ENCODE measurements at places on chromosomes 3 and 15.

DNA sequence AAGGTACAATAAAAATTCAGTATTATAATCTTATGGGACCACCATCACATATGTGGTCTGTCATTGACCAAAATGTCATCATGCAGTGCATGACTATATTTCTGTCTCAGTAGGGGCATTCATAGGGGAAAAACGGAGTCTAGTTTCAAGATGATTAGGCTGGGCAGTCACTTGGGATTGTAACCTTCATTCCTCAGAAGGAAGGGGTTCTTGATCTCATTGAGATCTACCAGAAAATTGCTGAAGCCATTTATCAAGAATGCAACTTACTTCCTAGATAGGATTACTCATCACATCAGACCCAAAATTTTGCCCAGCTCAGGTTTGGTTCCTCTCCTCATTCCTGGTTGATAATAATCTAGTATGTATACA, 37.3 kb downstream of the BTD start:
- no peak for DNase-seq

GRCh38 chr3:111702996-111703985, 108.1 kb upstream of the ZBED2 start:
- DNase-seq: no peak

DNA sequence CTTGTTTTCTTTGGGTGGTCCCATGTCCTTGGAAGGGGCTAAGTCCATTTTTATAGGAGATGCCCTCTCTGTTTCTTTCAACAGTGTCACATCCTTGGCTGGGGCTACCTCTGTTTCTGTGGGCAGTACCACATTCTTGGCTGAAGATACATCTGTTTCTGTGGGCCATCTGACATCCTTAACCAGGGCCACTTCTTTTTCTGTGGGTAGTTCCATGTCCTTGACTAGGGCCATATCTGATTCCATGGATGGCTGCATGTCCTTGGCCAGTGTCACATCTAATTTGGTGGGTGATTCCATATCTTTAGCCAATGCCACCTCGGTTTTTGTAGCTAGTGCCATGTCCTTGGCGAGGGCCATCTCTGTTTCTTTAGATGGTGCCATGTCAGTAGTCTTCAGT, 99.5 kb downstream of the MAP4 start:
- DNase-seq: no peak

- DNase-seq: no peak
Observed at GRCh38 chr3:42661593-42662022, 8.1 kb downstream of the ZBTB47 start.

DNA sequence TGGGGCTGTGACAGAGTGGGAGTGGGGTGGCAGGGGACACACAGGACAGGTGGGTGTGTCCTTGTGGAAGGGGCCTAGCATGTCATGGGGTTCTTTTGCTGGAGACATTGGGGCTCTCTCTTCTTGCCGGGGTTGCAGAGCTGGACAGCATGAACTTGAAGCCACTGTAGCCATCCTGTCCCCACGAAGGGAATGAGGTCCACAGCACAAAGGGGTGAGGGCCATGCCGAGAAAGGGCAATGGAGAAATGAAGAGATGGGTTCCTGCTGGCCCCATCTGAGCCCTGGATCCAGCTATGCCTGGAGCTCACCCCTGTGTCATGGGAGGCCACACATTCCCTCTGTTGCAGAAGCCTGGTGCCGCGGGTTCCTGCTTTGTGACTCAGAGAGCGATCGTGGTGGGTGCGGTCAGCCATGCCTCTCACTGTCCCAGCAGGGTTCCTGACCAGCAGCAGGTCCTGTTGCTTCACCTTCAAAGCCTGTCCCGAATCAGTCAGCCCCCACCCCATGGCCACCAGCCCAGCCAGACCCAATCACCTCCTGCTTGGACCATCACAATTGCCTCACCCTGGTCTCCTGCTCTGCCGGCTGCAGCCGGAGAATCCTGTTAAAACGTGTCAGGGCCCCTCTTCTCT, 50.0 kb downstream of the DNAJB8 start:
- no peak for DNase-seq

GRCh38 chr3:121493431-121493830, 52.4 kb downstream of the POLQ start:
- no peak for DNase-seq

DNA sequence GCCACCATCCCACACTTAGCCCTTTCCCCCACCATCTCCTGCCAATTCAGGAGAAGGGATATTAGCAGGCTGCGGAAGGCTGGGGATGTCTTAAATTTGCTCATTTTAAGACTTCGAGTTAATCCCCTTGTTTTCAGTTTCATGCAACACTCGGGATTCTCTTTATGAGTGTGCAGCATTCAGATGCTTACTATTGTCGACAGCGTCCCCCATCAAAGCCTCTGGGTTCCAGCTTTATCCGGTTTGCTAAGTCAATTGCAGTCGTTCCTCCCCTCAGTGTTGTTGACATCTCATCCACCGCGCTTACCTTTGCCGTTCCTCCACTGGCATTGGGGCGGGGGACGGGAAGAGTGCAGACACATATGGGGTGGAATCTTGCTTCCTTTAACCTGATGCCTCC, 220.2 kb downstream of the VPS13C start:
- DNase-seq: no peak

- no peak for DNase-seq
Observed at GRCh38 chr3:161551697-161552096, 55.1 kb downstream of the OTOL1 start.

GRCh38 chr3:53183514-53183913, 22.5 kb downstream of the PRKCD start:
- no peak for DNase-seq

DNA sequence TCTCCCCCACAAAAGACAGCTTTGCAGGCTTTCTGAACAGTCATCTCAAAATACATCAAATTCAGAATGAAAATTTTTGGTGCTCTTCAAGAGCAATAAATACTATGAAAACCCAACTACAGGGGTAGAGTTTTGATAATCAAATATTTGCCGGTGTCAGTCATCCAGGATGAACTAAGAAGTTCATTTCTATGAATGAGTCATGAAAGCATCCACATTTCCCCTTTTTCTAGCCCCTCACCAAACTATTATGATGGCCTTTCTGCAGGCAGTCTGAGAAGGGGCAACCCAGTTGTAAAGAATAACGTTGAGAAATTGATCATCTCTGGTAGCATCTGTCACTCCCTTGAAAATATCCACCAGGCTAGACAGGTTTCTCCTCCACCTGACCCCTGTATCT, 3.1 kb upstream of the LPCAT4 start:
- DNase-seq: no peak

Measured in heart left ventricle (tissue), 16 donors.